ENCODE measurements at places on chromosomes 5 and 9.

DNA sequence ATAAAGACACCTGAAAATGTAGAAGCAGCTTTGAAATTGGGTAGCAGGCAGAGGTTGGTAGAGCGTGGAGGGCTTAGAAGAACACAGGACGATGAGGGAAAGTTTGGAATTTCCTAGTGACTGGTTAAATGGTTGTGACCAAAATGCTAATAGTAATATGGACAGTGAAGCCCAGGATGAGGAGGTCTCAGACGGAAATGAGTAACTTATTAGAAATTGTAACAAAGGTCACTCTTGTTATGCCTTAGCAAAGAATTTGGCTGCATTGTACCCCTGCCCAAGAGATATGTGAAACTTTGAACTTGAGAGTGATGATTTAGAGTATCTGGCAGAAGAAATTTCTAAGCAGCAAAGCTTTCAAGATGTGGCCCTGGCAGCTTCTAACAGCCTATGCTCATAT, 382.5 kb downstream of the KCNN2 start:
- no peak for DNase-seq

DNA sequence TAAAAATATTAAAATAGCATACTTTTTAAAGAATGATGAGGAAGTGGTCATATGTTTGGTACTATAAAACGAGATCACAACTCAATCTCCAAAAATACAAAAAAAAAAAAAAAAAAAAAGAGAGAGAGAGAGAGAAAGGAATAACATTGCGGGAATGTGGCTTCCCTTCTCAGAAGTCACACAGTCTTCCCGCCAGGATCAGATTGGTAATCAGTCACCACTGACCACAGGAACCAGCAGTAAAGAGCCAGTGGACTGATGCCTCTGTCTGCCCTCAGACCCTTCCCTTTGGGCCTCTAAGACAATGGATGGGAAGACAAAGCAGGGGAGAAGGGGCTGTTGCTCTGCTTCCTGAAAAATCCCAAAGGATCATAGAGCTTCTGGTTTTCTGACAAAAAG, 104.9 kb downstream of the KLHL3 start:
- no peak for DNase-seq

GRCh38 chr5:96195123-96195522, 233.5 kb upstream of the ELL2 start:
- DNase-seq: no peak

DNA sequence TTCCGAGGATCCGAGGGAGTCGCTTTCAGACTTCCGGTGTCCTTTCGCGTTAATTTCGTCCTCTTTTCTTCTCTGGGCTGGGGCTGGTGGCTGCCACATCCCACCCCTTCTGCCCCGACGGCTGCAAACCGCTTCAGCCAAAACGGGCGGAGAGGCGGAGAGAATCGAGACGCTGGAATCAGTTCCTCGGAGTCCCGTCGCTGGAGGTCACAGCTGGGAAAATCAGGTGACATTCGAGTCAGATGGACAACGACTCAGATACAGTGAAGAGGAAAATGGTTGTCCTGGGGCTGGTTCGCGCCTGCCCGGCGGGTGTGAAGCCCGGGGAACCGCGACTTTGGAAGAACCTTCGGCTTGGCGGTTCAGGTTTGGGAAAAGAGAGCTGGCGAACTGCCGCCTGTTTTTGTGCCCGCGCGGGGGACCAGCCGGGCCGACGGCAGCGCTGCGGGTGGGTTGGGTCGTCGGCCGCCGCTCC, 8.9 kb upstream of the NKX2-5 start:
- DNase-seq: no peak

DNA sequence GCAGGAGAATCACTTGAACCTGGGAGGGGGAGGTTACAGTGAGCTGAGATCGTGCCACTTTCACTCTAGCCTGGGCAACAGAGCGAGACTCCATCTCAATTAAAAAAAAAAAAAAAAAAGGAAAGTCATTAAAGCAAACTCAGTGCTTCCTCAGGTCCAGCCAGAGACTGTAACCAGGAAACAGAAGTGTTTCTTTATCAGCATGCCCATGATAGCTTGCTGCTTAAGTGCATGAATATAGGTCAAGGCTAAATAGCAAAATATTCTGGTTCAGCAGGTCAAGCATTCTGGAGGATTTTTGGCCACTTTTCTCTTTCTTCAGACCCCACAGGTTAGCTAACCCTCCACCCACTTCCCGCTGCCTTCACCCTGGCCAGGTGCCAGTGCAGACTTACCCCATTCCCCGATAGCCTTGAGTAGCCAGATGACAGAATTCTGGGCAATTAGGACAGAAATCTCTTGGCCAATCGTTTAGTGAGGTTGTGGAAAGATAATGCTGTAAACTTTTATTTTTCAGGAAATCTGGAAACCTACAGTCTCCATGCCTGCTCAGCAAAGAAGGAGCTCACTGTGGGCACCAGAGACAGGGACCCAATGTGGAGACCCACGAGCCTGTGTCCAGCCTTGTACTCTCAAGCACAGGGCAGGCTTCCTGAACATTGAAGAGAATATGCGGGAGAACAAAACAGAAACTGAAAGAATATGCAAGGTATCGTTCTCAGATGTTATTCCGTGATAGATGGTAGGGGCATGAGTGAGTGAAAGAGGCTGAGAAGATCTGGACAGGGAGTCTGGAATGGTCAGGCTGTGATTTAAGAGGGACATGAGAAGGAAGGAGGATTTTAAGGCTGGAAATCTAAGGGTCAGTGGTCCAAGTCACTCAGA, 4.2 kb upstream of the UGT3A2 start:
- DNase-seq: no peak

DNA sequence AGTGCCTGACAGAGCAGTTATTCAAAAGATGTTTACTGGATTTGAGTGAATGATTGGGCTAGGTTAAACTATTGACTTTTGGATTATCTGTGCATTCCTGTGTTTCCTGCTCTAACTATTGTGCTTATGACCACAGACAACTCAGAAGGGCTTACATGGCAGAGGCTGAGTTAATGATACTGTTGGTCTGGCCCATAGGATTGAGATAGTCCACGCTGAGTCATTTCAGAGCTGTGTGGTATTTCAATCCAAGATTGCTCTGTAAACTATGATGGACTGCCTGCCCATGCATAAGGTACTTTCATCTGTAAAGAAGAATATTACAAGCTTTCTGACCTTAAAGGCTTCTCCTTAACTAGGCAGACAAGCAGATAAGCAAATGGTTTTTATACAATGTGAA, 49.1 kb upstream of the SLIT3 start:
- DNase-seq: no peak

DNA sequence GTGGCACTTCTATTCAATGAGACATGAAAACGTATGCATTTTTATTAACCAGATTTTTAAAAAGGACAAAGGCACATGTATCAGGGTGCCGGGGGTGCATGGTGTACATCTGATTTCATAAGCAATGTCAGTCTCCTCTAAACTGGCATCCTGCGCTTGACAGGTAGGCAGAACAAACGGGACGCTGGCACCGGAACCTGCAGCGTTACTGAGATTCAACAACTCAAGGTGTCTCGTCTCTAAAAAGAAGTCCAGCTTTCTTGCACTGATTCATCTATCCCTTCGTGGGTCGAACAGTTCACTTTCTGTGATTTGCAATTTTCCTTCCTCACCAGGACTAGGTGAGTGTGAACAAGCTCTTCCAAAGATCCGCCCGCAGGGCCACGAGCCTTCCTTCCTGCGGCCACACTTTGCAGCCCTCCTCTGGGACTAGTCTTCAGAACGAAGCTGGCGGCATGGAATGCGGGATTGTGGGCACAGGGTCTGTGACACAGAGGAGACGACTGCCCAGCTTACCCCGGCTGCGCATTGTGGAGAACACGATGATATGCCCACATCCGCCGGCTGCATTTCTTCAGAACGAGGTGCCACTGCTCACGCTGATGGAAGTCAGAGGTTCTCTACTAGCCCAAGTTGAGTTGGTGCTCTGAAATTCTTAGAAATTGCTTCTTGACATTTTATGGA, 7.2 kb downstream of the SLC6A3 start:
- DNase-seq: no peak

DNA sequence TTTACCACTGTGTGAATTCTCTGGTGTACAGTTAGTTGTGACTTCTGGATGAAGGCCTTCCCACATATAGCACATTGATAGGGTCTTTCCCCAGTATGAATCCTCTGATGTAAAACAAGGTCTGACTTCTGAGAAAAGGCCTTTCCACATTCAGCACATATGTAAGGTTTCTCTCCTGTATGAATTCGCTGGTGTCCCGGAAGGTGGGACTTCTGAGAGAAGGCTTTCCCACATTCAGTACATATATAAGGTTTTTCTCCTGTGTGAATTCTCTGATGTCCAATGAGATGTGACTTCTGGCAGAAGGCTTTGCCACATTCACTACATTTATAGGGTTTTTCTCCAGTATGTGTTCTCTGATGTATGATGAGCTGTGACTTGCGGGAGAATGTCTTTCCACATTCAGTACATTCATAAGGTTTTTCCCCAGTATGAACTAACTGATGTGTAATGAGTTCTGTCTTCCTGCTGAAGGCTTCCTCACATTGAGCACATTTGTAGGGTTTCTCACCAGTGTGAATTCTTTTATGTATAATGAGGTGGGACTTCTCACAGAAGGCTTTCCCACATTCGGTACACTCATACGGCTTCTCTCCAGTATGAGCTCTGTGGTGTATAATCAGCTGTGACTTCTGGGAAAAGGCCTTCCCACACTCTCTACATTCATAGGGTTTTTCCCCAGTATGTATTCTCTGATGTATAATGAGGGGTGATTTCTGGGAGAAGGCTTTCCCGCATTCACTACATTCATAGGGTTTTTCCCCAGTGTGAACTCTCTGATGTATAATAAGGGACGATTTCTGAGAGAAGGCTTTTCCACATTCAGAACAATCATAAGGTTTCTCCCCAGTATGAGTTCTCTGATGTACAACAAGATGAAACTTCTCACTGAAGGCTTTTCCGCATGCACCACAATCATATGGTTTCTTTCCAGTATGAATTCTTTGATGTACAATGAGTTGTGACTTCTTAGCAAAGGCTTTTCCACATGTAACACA, 9.1 kb downstream of the ZNF300 start:
- no peak for DNase-seq

DNA sequence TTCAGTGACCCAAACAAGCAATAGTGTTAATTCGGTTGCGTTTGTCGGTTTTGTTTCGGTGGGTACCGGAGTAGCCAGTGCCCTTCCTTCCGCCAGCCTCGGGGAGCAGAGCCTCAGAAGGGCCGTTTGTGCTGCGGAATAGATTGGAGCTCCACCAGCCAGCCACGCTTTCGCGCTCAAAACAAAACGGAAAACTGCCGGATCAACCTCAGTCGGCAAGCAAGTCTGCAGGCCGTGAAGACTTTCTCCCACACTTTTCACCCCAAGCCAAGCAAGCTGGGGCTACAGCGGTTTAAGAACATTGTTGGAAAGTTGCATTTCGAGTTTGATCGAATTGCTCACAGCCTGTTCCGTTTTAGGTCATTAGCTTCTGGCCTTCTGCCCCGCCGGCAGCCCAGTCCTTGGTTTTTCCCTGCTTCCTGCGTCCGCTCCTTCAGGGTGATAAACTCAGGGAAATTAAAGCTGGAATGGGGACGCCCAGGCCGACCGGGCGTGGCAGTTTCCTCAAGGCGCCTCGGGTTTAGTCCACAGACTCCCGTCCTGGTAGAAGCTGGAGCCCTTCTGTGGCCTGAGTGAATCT, 803 bp upstream of the CCNO start:
- DNase-seq: no peak

DNA sequence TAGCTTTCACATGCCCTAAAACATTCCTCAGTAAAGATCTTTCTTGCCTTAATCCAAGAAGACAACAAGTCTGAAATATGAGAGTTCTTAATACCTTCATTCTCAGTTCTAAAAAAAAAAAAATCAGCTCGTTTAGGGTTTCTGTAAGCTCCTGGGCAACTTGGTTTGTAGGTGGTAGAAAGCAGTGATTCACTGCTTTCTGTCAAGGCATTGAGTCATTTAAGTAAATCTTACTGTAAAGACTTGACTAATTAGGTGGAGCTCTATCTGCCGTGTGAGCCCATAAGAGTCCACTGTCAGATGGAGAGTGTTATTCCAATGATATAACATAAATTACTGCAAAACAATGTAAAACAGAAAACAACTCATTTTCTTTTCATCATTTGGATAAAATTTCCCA, 56.1 kb upstream of the MAST4 start:
- no peak for DNase-seq

GRCh38 chr5:29208024-29208423, 1985.5 kb upstream of the CDH6 start:
- DNase-seq: no peak

GRCh38 chr9:129834489-129835127, 467 bp downstream of the C9orf78 start:
- peak; percentile 49 for DNase-seq

DNA sequence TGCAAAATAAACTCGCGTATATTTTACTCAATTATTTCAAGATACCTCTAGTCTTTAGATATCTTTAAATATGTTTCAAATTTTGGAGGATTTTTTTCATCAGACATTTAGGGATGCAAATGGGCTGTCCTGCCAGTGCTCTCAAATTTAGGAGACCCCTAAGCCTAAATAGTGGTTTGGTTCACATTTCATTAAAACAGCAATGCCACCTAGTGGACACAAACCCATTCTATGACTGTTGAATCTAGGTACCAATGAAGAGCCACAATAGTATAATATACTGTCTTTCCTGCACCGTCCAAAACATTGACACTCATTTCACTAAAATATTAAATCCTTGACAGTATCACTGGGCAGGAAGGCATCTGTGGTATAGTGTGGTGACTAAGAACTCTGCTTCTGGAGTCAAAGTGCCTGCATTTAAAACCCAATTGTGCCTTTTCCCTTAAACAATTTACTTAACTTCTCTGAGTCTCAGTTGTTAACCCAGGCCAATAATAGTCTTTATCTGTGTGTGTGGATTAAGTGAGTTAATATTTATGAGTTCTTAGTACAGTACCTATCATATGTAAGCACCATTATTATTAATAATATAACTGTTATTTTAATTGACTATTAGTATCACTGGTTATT, 148.0 kb downstream of the RORB start:
- DNase-seq: no peak

- DNase-seq: no peak
Measured at GRCh38 chr5:128774605-128775004, 190.7 kb upstream of the SLC27A6 start.

DNA sequence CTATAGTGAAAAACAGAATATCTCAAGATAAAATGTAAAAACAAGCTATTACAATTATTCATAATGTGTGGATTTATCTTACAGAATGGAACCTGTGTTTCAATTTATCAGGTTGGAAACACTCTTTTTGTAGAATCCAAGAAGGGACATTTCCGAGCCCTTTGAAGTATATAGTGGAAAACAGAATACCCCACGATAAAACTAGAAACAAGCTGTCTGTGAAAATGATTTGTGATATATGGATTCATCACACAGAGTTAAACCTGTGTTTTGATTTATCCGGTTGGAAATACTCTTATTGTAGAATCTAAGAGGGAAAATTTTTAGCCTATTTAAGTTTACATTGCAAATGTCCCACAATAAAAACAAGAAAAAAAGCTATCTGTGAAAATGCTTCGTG, 388.2 kb downstream of the PRDM9 start:
- no peak for DNase-seq

DNA sequence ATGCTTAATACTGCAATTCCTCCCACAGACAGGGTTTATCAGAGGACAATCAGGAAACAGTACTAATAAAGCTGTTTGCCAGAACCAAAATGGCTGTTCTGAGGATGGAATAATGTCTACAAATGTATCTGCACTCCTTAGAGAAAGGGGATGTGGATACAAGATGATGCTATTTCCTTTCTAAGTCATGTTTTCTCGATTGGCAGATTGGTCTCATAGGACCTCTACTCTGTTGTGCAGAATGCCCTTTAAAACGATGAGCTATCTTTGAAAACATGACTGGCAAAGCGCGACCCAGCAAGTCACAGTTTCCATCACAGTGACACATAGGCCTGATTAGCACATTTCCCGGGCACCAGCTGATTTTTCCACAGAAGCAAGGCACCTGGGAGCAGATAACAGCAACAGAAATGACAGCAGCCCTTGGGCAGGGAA, 54.0 kb downstream of the AOPEP start:
- DNase-seq: peak; percentile 4

All from activated CD4-positive, alpha-beta T cell treated with anti-CD3 and anti-CD28 coated beads, Interleukin-2, amount 50 U/mL, for 4 hours (primary cell).